ENCODE measurements at places on chromosomes 16 and 17. TPM values are rescaled to one million over a fixed set of nuclear protein-coding genes. Genes with fewer than 3 reads are reported as not detected.

CTF1 gene
- 1.6 TPM for total RNA-seq

TAT gene
- total RNA-seq = not detected

MYH13 gene
- not detected for total RNA-seq

KRT33B gene
- total RNA-seq = not detected

- peak; percentile 62 for DNase-seq
Measured at GRCh38 chr16:1863681-1864460, 8.1 kb downstream of the MEIOB start.
